ENCODE measurements at places on chromosomes 4 and X.

GRCh38 chr4:24214796-24215195 lies 324.9 kb upstream of the PPARGC1A start:
- DNase-seq: no peak

DNA sequence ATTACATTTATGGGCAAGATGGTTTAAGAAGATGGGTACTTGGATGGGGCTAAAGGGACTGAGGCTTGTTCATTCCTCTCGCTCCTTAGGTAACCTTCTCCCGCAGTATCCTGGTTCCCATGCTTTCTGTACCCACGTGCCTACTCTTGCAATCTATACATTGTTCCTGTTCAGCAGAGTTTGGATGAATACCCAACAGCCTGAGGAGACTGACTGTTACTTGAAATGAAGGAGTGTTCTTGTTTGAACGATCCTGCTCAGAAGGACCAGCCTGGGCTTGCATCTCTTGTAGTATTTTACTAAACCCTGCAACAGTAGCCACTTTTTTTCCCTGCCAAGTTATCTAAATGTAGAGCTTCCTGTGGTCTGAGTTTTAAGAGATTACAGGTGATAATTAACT lies 33.7 kb upstream of the ADH6 start:
- DNase-seq: no peak

DNA sequence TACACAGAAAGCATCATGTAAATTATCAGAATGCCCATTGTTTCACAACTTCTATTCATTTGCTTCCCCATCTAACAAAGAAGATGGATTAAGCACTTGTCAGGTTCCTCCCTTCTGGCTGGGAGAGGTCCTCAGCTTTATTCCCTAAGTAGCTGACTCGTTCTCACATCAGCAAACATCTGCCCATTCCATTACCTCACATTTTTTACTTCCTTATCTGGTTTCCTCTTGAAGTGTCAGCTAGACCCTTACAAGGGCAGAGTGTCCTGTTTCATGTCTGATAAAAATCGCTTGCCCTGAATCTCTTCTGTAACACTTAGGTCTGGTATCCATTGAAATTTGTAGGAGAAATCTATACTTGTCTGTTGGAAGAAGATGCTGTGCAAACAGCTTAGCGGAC lies 34.7 kb downstream of the TMPRSS11A start:
- DNase-seq: no peak

DNA sequence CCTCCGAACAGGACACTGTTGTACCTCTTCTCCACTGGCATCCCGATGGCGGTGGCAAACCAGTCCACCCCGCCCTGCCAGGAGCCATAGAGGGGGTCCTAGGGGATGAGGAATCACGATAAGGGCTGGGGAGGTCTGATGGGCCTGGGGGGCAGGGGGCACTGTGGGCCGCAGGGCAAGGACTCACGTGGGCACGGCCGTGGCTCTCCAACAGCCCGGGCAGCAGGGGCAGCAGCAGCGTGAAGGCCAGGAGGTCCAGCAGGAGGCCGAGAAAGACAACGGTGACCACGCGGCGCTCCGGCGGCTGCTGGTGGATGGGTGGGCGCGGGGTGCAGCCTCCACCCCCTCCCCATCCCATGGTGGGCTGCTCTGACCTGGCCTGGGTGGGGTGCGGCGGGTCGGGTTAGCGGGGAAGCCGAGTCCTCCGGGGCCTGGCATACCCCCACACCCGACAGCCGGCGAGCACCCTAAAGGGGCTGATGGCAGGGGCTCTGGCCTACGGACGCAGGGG lies 29.6 kb downstream of the NOP14 start:
- no peak for DNase-seq

- DNase-seq: no peak
Observed at GRCh38 chrX:11386812-11387211, 93.6 kb downstream of the AMELX start.

DNA sequence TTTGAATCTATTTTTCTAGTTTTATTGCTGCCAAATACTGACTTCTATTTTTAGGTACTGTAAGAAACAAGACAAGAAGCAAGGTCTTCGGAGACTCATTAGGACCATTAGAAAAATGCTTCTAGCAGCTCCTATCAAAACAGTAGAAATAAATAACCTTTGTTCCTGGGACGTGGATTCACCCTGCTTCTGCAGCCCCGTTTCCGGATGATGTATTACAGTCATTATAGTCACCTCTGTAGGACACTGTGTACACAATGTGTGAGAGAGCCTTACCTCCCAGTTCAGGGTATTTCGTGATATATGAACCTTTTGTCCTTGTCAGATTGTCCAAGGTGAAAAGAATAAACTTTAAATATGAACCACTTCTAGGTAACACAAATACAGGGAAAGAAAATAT lies 484.0 kb upstream of the TECRL start:
- no peak for DNase-seq

DNA sequence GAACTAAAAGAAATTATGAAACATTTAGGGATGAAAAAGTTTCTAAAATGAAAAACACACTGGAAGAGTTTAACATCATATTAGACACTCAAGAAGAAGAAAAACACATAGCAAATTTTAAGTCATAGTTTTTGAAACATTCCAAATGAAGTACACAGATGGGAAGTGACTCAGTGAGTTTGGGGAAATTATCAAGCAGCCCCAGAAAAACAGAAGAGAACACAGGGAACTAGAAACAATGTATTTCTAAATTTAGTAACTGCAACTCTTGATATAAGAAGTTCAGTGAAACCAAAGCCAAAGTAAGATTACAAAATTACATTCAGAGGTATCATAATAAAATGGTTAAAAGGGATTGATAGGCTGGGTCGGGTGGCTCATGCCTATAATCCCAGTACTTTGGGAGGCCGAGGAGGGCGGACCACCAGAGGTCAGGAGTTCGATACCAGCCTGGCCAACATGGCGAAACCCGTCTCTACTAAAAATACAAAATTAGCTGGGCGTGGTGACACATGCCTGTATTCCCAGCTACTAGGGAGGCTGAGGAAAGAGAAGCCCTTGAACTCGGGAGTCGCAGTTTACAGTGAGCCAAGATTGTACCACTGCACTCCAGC lies 461.2 kb downstream of the KCTD8 start:
- DNase-seq: no peak

- DNase-seq: no peak
Observed at GRCh38 chr4:31021008-31021407, 300.8 kb downstream of the PCDH7 start.

- DNase-seq: no peak
Observed at GRCh38 chr4:8289956-8290700, 20.6 kb downstream of the HTRA3 start.

DNA sequence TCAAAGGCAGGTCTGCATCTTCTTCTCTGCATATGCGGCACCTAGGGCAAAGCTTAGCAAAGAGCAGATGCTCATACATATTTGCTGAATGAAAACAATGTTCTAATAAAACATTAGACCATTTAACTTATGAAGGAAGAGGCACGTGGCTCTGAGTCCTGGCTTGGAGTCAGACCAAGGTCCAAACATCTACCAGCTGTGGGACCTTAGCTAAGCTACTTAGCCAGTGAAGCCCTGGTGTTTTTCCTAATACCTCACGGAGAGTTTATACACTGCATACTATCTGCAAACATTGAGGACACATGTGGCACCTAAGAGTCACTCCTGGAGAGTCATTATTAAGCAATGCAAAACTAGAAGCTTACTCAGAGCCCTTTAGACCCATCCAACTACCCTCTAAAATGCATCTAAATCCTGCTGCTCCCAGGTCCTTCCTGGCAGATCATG lies 9.0 kb downstream of the PDGFC start:
- DNase-seq: no peak

DNA sequence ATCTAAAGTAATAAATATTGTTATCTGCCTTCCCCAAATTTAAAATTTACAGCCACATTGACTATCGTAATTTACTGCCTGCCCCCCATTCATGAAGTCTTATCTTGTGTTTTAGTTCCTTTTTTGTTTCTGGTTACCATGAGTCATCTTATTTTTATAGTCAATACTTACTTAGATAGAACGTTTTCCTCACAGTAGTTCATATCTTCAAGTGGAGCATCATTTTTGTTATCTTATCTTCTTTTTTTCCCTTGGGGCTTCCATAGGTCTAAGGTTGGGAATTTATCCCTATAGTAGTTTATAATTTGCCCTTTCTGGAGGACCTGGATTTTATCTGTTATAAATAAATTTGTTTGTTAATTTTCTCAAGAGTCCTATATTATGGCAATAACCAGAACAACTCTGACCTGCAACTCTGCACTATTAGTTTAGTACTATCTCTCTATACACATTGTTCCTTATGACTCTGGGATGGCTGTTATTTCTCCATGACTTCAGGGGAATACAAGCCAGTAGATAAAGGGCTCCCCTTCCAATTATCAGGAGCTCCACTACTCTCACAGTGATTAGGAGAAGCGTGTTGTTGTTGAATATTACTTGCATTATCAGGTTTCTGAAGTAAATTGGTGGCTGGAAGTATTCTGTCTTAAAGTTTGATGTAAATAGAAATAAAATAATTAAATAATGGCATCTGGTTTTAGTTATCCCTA lies 330.6 kb downstream of the GALNTL6 start:
- no peak for DNase-seq

DNA sequence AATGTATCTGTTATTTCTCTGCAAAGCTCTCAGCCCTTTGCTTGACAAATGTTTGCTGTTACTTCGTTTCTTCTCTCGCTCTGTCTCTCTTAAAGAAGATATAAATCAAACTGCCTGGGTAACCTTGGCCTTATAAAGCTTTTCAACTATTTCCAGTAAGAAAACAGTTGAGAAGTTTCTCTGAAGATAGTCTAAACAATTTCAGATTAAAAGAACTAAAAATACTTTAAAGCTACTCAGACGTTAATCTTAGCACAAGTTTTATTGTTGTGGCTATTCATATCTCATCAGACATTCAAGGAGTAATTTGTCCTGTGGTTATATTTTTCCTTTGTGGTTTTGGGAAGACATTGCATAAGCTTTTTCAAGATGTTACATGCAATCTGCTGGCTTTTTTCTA lies 22.6 kb downstream of the HOPX start:
- no peak for DNase-seq

GRCh38 chr4:19739101-19739651 lies 512.5 kb upstream of the SLIT2 start:
- DNase-seq: peak; percentile 65

DNA sequence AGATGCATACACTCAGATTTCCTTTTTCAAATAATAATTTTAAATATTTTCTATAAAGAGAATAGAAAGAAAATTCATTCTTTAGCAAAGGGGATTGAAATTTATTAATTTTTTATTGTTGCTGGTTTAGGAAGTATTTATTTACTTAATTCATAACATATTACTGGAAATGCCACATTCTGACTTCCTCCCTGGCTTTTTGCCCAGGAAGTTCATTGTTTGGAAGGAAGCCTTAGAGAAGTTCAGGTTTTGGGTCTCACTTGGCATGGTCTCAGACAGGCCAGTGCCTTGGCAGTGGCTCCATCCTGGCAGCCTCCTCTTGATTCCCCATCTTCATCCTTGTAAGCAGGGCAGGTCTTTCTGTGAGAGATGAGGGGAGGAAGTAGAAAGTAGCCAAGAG lies 50.5 kb downstream of the IL15 start:
- no peak for DNase-seq

DNA sequence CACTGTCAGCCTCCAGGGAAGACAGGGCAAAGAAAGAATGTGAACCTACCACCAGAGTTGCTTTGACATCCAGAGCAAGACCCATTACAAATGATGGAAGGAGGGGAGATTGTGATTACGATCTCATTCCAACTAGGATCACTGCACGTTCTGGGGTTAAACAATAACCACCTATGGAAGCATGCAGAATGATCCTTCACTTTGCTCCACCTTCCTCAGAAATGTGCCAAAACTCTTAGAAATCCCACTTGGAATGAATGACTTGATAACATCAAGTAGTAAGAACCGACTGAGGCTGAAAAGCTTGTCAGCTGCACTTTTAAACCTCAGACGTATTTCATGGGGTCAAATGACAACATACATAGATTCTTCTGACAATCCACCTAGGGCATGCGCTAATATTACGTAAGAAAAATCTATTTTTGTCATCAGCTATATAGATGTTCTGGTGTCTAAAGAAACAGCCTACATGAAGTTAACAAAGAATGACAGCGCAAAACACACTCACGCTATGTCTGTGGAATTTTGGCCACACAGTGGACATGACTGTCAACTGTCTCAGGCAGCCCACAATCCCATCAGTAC lies 3.5 kb upstream of the STS start:
- DNase-seq: no peak

- no peak for DNase-seq
Observed at GRCh38 chr4:166895771-166896170, 338.5 kb downstream of the SPOCK3 start.

Data from muscle of back (tissue), 13 donors.